Activated CD4-positive, alpha-beta T cell treated with anti-CD3 and anti-CD28 coated beads, Interleukin-2, amount 10 ng/mL, durations not matched to agents 7 days and 5 days (primary cell): ENCODE measurements at places on chromosomes 6 and 20.

DNA sequence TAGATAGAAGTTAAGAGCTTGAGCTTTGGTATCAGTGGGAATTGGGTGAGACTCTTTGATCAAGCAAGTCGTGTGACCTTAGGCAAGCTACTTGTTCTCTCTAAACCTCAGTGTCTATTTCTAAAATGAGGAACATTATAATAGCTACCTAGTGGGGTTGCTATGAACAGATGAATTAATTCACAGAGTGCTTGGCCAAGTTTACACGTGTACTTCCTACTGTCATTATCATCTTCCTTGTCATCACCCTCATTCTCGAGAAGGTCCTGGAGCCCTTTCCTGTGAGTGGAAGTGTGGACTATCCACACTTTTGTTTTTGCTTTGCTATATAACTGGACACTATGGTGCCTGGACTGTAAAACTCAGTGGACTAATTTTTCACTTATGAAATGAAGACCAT lies 64.0 kb downstream of the BCKDHB start:
- H3K27ac ChIP-seq: no peak overlapping the region
- H3K4me1 ChIP-seq: peaks cover 2% of the 10 kb centered on the region
- no peak overlapping the region for H3K4me3 ChIP-seq
- DNase-seq: no peak

GRCh38 chr6:148423601-148424270 lies 81.1 kb downstream of the SASH1 start:
- no peaks in the 10 kb centered on the region for H3K36me3 ChIP-seq
- H3K27ac ChIP-seq: no peak overlapping the region
- no peak for DNase-seq
- H3K4me1 ChIP-seq: peaks cover 5% of the 10 kb centered on the region

DNA sequence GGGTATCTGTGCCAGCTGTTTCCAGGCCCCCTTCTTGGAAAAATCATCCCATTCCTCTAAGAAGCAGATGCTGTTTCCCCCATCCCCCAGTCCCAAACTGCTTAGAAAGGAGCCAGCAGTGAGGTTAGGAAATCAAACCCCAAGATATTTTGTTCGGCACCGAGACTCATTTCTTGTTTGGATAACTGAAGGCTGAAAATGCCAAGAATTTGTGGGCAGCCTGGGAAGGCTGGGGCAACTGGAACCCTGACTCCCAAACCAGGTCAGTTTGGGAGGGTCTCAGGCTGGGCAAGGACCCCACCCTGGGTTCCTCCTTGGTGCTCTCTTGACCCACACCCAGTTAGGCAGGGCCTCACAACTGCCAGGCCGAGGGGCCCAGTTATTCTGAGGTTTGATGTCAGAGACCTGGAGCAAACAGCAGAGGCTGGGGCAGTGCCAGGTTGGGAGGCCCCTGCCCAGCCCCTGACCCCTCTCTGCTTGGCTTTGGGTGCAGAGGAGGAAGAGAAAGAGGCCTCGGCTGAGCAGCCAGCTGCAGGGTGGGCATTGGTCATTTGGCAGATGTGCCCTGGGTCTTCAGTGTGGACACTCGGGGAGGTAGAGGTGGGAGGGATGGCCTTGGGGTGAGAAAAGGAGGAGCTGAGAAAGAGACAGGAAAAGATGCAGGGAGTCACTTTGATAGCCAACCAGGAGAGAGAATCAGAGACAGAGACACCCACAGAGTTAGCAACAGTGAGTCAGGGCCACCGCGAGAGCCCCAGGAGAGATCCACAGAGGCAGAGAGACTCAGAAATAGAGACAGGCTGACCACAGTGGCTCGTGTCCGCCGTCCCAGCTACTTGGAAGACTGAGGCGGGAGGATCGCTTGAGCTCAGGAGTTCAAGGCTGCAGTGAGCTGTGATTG lies 5.0 kb downstream of the ANGPT4 start:
- H3K4me1 ChIP-seq: no peaks in the 10 kb centered on the region
- H3K4me3 ChIP-seq: no peak overlapping the region
- DNase-seq: no peak

DNA sequence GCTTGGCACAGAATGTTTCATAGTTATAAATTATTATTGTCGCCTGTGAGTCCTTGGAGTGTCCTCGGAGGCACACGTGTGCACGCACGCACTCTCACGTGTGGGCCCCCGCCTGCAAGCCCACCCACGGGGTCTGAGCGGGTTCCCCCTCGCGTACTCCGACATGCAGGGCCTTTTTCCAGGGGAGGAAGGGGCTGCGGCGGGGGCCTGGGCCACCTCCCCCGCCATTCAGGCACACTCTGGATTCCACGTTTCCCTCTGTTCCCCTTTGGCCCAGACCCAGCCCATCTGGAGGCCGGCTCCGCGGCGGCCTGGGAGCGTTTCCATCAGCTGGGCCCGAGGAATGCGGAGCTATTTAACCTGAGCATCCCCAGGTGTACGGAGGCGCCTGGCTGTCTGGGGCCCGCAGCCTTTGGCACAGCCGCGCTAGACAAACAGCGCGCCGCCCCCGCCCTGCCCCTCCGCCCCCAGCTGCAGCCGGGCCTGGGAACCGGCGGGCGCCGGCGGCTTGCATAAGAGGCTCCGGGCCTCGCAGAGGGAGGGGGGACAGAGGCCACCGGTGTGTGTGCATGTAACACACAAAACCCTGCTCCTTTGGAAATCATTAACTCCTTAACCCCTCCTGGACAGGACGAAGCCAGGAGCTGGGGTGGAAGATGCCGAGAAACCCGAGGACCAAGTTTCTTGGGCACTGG lies 3.3 kb downstream of the ID1 start:
- H3K27me3 ChIP-seq: peaks cover 39% of the 10 kb centered on the region
- no peaks in the 10 kb centered on the region for H3K36me3 ChIP-seq
- no peak overlapping the region for H3K27ac ChIP-seq
- no peak overlapping the region for H3K4me3 ChIP-seq
- no peak for DNase-seq
